Colonic mucosa (tissue), 4 donors: ENCODE measurements at places on chromosomes 2 and 18. TPM values are rescaled to one million over a fixed set of nuclear protein-coding genes. Genes with fewer than 3 reads are reported as not detected.

Gene CHRNG
- total RNA-seq, result not detected

Gene CDK15
- 0.72 TPM for total RNA-seq

Gene TNS1
- total RNA-seq, result 20.6 TPM

Gene SCG2
- 2.9 TPM for total RNA-seq

Gene CXCR2
- 0.07 TPM for total RNA-seq

Gene TSN
- 69.0 TPM for total RNA-seq

Gene MMADHC
- 110 TPM for total RNA-seq

Gene FBXO15
- total RNA-seq, result not detected

Gene METTL4
- total RNA-seq, result 7.2 TPM

Gene CACNB4
- total RNA-seq, result 0.44 TPM

Gene YES1
- total RNA-seq, result 83.4 TPM

Gene COLEC12
- total RNA-seq, result 4.7 TPM

Gene SLC11A1
- total RNA-seq, result 1.1 TPM

Gene C2orf15
- 3.1 TPM for total RNA-seq

Gene SLC9A4
- total RNA-seq, result not detected

Gene TUBB6
- 41.6 TPM for total RNA-seq

Gene ACTR1B
- total RNA-seq, result 71.3 TPM
